Right kidney (tissue), 9 donors: ENCODE measurements at places on chromosomes 16 and 17.
A peak's percentile ranks its signal among the peaks of the same experiment; 100 is the strongest.

- DNase-seq = no peak
Measured at GRCh38 chr17:1299552-1300370, 20.3 kb downstream of the TRARG1 start.

GRCh38 chr16:10878328-10878643 lies 1.3 kb downstream of the CIITA start:
- no peak for DNase-seq

DNA sequence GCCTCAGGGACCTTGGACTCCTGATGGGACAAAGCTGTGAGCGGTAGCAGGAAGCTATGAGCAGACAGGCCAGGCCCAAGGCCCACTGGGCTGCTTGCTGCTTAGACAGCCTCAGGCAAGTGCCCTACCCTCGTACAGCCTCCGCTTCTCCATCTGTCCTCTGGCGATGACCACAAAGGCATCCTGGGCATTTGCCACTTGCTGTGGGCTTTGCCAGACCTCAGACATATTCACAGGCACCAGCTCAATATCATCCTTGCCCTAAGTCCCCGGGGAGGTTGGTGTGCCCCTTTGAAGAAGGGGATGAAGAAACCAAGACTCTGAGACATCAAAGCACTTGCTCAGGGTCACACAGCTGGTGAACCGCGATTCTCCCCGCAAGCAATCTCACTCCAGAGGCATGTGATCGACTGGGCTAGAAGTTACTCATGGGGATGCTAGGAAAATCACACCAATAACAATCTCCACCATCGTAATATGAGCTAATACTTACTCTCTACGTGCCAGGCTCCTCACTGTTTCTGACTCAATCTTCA lies 21.7 kb downstream of the PPL start:
- DNase-seq = no peak

GRCh38 chr16:49776085-49776595 lies 79.8 kb downstream of the ZNF423 start:
- peak; percentile 70 for DNase-seq

GRCh38 chr17:48970224-48970623 lies 1.8 kb upstream of the GIP start:
- no peak for DNase-seq

- peak; percentile 30 for DNase-seq
Measured at GRCh38 chr17:8680466-8681169, 50.1 kb upstream of the MYH10 start.

DNA sequence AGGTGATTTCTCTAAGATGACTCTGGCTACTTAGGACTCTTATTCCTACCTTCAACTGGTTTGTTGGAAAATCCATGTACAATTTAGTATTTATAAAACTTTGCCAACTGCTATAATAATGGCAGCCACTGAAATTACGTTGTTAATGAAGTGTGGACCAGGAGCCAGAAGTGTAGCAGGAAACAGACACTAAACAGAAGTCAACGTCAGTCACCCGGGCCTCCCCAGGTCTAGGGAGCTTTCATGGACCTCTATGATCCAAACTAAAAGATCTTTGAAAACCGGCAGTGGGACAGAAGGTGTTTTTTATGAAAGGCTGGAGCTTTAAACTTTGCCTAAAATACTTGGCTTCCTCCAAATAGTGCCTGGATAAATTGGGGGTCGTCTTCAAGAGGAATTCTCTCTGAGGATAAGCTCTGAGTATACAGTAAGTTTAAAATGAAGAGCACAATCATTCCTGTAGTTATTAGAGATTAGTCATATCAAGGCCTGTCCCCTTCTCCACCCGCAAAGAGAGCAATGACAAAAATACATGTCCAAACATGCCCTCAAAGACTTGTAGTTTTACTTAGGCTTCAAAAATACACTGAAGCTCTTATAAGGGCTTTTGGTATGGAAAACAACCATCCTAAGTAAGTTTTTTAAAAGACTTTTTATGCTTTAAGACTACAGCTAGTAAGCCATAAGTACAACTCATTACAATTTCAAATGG lies 34.6 kb downstream of the DCUN1D3 start:
- DNase-seq = no peak

- DNase-seq = peak; percentile 86
Measured at GRCh38 chr17:45425125-45425983, 7.3 kb downstream of the ARHGAP27 start.

DNA sequence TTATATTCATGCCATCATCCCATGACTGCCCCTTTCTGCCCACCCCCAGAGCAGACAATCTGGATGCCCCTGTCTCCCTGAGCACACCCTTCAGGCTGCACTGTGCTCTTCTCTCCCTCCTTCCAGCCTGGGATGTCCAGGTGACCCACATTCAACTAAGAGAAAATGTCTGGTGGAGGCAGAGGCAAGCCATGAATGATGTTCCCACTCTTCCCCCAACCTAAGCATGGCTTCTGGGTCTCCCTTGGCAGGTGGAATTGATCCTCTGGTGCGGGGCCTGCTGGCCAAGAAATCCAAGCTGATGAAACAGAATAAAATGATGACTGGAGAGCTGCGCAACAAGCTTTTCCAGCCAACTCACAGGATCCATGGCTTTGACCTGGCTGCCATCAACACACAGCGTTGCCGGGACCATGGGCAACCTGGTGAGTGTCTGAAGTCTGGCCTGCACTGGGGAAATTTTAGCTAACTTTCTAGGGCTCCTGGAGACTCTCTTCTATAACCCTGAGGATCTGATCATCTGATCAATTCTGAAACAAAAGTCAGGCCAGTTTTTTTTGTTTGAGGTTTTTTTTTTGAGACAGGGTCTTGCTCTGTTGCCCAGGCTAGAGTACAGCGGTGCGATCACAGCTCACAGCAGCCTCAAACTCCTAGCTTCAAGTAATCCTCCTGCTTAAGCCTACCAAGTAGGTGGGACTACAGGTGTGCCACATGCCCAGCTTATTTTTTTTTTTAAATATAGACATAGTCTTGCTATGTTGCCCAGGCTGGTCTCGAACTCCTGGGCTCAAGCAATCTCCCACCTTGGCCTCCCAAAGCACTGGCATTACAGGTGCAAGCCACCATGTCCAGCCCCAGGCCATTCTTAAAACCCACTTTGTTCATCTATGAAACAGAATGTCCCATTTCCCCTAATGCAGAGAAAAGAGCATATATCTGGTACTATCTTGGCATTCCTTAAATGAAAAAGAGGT lies 14.5 kb downstream of the MPO start:
- no peak for DNase-seq
